Stimulated activated CD8-positive, alpha-beta memory T cell treated with anti-CD3 and anti-CD28 coated beads, Interleukin-2, amount 100 ng/mL, for 48 hours (primary cell): ENCODE measurements at places on chromosomes 1 and 21.

GRCh38 chr1:98660940-98661543, 479 bp upstream of the SNX7 start:
- DNase-seq: no peak

- peak; percentile 60 for DNase-seq
These were observed 9.2 kb downstream of the IKBKE start for GRCh38 chr1:206479183-206480125.

GRCh38 chr1:60920561-60920960, 161.8 kb upstream of the NFIA start:
- no peak for DNase-seq

DNA sequence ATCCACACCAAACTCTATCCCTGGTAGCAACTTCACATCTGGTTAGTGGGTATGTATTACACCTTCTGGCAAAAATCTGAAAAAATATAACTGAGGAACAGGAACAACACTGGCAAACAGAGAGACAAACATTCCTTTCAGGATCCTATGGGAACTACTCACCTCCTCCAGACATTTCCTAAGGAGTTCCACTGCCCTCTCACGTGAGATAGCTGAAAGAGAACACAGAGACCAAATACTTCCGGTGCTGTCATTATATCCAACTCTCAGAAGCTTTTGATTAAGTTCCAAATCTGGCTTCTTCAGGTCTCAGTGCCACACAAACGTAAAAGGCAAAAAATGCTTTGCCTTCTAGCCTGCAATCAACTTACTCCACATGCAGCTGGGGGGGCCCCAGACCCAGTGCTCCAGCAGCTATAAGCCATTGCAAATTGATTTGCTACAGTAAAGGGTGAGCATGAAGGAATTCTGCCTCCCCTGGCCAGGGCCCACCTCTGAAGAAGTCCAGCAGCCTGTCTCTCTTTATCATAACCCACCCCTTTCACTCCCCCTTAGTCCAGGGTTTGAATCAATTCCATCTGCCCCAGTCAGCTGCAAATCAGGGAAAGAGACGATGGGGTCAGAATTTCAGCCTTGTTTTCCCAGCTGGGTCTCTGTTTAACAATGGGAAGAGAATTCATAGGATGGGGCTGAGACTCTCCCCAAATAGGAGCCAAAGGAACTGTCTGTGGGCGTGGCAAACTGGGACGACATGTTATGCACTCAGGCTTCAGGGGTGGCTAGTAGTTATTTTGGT, 32.2 kb downstream of the TFAP2E start:
- DNase-seq: no peak

- no peak for DNase-seq
These were observed 97.5 kb downstream of the DMRTB1 start for GRCh38 chr1:53556657-53557227.

GRCh38 chr1:187985897-187986654, 1157.3 kb downstream of the PLA2G4A start:
- no peak for DNase-seq

- DNase-seq: no peak
These were observed 80.9 kb downstream of the RNF220 start for GRCh38 chr1:44485934-44486460.

GRCh38 chr1:30191154-30191702, 532.2 kb downstream of the MATN1 start:
- DNase-seq: no peak

DNA sequence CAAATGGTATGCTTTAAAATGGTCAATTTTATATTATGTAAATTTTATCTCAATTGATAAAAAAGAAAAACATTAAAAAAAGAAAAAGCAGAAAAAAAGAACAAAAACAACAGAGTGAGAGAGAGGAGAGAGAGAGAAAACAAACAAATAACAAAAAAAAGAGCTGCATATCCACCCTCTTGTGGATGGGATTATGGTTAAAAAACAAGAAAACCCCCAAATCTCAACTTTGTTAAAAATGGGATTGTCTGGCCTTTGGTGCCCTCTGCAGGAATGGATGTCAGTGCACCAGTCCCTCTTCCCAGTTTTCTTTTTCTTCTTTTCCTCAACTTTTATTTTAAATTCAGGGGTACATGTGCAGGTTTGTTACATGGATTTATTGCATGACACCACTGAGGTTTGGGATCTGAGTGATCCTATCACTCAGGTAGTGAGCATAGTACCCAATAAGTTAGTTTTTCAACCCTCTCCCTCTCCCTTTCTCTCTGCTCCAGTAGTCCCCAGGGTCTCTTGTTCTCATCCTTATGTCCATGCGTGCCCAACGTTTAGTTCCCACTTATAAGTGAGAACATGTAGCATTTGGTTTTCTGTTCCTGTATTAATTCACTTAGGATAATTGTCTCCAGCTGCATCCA, 28.1 kb downstream of the RNF187 start:
- DNase-seq: no peak

DNA sequence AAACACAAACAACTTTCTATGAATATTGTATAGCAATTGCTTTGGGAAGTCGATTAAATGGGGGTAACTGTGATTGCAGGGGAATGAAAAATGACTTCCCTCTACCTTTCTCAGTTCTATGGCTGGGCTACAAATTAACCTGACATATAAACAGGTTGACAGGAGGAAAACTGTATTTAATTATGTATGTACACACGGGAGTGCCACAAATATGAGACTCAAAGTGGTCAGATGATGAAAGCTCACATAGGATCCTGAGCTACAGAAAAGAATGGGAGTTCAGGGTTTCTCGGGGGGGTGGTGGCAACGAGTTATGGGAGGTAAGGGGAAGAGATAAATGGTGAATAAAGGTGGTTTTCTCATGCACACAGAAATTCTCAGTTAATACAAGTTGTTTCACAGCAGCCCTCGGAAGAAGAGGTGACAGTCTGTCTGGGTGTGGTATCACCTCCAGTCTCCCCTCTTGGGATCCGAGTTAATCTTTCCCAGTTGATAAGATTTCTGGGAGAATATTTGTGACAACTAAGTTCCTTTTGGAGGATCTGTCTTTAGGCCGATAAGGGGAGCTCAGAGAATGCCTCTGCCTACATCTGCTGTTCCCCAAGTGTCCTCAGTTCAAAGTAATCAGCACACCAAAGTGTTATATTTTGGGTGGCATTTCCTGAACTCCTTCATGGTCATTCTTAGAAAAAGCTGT, 26.3 kb downstream of the GADD45A start:
- no peak for DNase-seq

GRCh38 chr1:199287647-199288046, 648.8 kb downstream of the PTPRC start:
- no peak for DNase-seq

DNA sequence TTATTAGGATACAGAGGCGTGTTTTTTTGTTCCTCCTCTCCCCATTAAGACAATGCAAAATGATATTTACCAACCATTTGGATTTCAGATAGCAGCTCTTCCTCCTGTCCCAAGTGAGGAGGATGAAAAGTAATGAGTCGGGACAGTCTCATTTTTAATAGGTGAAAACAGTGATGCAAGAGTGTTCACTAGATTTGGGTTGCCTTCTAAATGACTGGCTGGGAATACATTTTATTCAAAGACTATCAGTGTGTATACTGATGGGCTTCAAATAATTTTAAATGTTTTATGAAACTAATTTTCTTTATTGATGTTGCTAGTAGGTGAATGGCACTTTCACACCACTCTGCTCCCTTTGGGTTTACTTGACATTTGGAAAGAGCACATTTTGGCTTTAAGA, 2.1 kb downstream of the RCOR3 start:
- DNase-seq: no peak

GRCh38 chr1:166859597-166859996, 16.5 kb downstream of the TADA1 start:
- DNase-seq: no peak

- DNase-seq: peak; percentile 19
These were observed 99.5 kb downstream of the CASZ1 start for GRCh38 chr1:10696977-10697376.

- DNase-seq: no peak
These were observed 369.1 kb downstream of the RGS7 start for GRCh38 chr1:240987928-240988327.

DNA sequence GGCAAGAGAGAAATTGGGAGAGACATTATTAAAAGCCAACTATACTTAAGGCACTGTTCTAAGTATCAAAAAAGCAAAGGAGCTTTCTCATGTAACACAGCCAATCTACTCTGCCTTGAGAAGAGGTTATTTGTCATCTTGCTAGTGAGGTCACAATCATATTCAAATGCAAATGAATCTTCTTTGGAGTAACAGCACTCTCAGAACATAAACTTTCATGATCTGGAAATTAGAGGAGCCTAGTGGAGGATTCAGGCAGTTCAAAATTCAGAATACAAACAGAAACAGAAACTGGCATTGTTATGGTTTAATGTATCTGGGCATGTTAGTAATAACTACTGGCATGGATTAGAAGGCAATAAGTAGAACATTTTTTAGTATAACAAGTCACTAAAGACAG, 57.4 kb downstream of the ARID4B start:
- DNase-seq: no peak

GRCh38 chr1:9241891-9242290, 7.3 kb downstream of the H6PD start:
- DNase-seq: no peak

GRCh38 chr1:38004284-38005108, 818 bp downstream of the FHL3 start:
- no peak for DNase-seq

- no peak for DNase-seq
These were observed 46.3 kb upstream of the ETS2 start for GRCh38 chr21:38759413-38759812.

DNA sequence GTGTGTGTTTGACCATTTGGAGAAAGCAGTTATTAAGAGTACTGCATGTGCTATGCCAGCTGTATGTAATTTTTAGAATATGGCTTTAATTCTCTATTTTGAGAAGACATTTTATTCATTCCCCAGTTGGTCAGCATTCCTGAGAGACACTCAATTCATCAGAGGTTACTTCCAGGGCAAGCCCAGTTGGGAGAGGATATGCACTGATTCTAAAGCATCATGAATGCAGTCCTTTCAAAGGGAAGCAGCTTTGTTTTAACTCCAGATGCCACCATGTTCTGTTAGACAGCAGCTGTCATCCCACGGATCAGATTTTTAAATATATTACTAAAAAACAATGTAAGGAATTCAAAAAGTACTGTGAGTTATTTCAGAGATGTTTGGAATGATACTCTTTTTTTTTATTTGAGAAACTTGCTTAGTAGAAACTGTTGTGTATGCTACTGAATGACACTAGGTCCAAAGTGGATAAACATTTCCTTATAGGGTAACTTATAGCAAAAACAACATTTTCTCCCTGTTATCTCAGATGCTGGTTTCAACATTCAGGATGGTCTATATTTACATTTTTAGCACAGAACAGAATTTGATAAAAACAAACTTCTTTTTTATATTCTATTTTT, 149.5 kb upstream of the B3GALT2 start:
- no peak for DNase-seq

DNA sequence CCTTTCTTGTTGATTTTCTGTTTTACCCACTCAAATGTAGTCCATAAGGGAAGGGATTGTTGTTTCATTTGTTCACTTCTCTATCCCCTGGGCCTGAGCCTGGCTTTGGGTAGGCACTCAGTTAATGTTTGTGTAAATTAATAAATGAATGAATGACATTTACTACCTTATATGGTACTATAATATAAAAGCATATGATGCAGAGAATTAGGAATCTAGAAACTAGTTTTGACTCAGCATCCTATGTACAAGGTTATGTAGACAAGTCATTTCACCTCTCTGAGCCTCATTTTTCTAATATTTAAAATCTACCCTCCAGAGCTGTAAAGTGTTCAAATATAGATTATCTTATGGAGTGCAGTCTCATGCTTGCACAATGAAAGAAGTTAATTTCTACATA, 68.9 kb upstream of the S1PR1 start:
- DNase-seq: no peak

- DNase-seq: no peak
These were observed 10.0 kb downstream of the PSRC1 start for GRCh38 chr1:109272831-109273547.

GRCh38 chr1:164477343-164477742, 81.6 kb upstream of the PBX1 start:
- DNase-seq: no peak

- no peak for DNase-seq
These were observed 5.9 kb upstream of the TTC22 start for GRCh38 chr1:54806931-54807611.

GRCh38 chr1:235650341-235651169, 971 bp upstream of the GNG4 start:
- DNase-seq: no peak

- no peak for DNase-seq
These were observed 481 bp upstream of the SLAMF1 start for GRCh38 chr1:160647329-160647720.

DNA sequence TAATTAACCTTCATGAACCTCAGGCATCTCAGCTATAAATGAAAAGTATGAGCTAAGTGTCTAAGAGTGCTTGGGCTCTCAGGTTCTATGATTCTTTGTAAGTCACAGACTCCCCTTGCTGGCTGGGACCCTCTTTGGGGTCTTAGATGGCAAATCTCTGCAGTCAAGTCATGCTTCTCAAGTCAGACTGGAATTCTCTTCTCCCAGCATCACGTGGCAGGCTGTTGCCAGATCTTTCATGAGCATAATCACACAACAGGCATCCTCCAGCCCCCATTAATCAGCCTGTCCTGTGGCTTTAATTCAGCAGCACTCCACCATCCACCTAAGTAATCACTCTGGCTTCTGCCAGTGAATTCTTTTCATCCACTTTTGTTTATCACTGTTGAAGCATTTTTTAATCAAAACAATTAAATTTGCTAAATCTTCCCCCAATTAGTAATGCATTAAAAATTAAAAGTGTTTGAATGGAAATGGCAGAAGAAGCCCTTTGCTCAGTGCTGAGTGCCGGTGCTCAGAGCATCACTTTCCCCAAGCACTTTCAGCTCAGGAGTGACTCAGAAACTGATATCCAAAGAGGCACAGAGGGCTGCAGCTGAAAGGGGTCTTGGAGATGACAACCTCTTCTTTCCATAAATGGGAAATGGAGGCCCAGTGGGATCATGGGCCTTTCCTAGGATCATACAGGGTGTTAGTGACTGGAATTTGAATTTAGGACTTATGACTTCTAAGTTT, 50.2 kb downstream of the C8A start:
- DNase-seq: no peak

- no peak for DNase-seq
These were observed 12.2 kb downstream of the RHBDL2 start for GRCh38 chr1:38929476-38929875.

DNA sequence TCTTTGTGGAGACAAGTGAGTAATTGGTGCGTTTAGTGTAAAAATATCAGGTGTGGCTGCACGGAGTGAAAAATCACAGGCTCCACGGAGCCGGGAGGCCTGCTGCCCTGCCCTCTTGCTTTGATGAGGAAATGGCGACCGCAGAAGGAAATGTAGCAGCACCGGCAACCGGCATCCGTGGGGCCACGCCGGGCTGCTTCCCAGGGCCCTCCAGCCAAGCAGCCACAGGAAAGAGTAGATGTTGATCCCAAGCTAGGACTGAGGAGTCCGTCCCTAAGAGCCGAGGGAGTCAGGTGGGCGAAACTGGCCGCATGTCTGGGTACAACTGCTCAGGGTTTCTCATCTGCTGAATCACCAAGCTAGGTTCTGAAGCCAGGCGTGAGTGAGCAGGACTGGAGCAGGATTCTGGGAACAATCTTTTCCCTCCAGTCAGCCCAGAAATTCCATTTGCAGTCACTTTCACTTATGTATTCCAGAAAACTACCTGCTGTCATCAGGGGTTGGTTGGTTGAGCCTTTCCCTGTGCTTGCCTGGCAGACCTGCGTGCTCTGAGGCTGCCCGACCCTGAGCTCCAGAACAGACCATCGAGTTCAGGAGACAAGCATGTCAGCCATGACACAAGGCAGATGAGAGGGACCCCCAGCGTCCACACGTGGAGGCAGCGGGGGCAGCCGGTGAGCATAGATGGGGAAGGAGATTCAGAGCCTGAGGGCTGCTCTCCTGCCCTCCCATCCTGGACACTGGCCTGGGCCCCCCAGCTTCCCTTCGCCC, 5.8 kb upstream of the ITGB2 start:
- DNase-seq: no peak
